Left renal pelvis (tissue), 4 donors: ENCODE measurements at places on chromosomes 11 and 22.

GRCh38 chr11:128708660-128709059 lies 14.8 kb downstream of the FLI1 start:
- DNase-seq: no peak

DNA sequence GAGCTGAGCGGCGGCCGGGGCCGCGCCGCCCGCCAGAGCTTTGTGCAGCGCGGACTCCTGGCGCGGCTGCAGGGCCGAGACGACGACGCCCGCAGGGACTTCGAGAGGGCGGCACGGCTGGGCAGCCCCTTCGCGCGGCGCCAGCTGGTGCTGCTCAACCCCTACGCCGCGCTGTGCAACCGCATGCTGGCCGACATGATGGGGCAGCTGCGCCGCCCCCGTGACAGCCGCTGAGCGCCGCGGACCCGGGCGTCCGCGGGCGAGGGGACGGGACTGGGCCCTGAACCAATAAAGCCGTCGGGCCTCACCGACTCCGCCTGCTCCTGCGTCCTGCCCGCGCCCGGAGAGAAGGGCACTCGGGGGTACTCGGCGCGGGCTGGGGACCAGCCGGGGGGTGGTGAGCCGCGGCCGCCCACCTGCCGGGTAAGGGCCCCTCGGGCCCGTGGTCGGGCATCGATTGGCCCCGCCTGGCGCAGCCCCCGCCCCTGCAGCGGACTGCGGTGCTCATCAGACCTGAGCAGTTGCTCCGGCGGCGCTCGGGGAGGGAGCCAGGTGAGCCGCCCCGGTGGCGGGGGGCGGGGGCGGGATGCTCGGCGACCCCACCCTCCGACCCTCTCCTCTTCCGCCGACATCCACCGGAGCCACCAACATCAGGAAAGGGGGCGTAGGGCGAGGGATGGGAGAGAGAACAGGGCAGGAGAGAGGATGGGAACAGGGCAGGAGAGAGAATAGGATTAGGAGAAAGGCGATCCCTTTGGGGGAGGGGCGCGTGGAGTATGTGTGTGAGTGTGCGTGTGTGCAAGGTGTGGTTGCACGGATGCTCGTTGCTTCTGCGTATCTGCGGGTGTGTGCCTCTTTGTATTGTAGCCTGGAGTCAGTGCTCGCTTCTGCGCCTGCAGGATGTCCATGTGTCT lies at the start of gene TMEM25:
Gene TMEM25 (plus strand): TSS at position 510 of the 914 bp plus-strand sequence. CDS start 610 bp downstream, outside the sequence.
- peak; percentile 60 for DNase-seq

GRCh38 chr11:15591112-15591537 lies 476.4 kb downstream of the INSC start:
- no peak for DNase-seq

DNA sequence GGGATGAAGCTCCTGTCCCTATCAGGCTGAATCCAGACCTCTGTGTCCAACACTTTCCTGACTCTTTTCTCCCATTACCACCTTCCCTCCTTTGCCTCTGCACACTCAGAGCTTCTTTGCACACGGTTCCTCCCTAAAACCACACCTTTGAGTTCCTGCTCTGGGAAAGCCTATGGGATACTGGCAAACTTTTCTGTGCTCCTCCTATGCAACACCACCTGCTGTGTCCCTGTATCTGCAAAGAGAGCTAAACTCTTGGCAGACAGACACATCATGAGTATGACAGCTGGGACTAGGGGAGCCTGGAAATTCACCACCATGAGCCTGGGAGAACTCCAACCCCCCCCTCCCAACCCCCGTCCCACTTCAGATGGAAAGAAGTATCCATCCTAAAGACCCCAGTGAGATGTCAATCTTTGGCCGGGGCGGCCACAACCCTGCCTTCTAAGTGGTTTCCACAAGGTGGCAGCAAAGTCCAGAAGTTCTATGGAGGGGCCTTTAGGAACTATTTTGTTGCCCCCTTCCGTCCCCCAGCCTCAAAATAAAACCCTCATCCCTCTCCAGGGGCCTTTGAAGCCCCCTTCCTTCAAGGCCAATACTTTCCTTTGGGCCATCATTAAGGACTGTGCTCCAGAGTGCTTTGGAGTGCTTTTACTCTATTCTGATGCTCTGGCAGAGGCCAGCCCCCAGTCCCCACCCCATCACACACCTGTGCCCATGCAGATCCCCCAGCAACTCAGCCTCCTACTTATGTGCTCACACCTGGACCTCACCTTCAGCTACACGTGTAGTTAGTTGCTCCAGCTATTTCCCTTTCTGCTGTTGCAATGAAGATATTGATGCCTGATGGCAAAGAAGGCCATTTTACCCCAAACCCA lies 19.4 kb downstream of the HTR3A start:
- no peak for DNase-seq

DNA sequence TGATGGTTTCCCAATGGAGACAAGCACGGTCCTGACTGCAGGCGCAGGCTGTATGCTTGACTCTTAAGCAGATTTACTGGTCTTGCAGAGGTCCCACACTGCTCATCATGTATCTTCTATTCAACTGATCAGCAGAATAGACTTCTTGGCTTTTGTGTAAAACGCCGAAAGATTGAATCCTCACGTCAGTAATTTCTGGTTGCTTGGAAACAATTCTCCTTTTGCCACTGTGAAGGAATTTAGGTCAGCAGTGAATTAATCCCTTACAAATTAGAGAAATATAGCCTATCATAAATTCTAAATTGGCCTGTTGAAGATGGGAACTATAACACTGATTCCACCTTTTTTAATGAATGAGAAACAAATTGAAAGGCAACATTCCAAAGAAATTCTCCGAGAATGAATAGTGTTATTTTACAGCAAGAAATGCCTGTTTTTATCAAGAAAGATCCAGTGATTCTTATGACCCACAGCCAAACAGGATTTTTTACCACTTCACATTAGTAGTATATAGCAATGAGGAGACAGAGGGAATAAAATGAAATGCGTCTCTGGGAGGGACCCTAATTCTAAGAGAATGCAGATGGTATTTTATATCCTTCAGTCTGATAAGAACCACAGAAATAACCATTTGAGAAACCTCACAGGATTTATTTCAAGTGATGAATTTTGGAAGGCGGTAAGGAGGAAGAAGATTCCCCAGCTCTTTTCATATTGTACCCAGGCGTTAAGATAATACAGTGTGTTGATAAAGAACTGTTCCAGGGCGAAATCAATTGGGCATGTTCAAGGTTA lies 362.5 kb downstream of the RAB38 start:
- no peak for DNase-seq

- no peak for DNase-seq
Observed at GRCh38 chr11:75571625-75572024, 9.6 kb downstream of the SERPINH1 start.

DNA sequence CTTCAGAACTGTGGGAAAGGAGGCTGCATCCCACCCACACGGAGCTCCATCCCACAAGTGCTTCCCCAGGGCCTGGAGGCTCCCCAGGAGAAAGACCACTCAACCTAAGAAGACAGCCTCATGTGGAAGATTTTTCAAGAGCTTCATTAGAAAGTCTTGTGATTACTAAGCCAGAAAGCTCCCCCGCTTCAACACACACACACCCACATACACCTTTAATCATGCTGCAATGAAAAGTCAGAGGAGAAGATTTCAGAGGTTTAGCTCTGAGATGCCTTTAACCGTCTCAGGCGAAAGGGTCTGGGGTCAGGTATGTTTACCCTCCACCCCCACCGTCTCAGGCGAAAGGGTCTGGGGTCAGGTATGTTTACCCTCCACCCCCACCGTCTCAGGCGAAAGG lies 634.5 kb upstream of the B3GAT1 start:
- no peak for DNase-seq

GRCh38 chr11:19080579-19080993 lies 20.1 kb upstream of the MRGPRX2 start:
- no peak for DNase-seq

GRCh38 chr11:45887587-45887986 lies 2.1 kb downstream of the MAPK8IP1 start:
- DNase-seq: no peak

- DNase-seq: no peak
Observed at GRCh38 chr11:15453211-15453765, 338.6 kb downstream of the INSC start.

DNA sequence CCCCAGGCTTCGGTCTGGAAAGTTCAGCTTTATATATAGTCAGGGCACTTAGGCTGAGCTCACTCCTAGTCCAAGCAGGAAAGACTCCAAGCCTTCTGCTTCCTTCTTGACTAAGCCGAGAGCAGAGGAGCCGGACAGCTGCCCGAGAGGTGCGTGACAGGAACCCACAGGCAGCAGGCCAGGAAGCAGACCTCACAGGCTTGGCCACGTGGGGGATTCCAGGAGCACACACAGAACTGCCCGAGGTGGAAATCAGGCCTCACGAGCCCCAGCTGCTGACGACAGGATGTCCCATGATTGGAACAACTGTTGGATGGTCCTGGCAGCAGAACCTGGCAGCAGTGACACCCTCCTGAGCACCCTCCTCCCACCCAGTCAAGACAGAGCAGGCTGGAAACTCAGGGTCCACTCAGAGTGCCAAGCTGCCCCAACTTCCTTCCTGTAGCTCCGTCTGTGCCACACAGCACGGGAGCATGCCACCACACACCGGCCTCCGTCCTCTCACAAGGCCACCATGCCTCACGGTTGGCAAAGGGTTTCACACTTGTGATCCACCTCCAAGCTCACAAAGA lies 5.4 kb downstream of the PLA2G6 start:
- no peak for DNase-seq

GRCh38 chr11:122665861-122666260 lies 10.3 kb downstream of the UBASH3B start:
- DNase-seq: no peak

- no peak for DNase-seq
Observed at GRCh38 chr11:43278193-43278956, 33.4 kb upstream of the API5 start.

DNA sequence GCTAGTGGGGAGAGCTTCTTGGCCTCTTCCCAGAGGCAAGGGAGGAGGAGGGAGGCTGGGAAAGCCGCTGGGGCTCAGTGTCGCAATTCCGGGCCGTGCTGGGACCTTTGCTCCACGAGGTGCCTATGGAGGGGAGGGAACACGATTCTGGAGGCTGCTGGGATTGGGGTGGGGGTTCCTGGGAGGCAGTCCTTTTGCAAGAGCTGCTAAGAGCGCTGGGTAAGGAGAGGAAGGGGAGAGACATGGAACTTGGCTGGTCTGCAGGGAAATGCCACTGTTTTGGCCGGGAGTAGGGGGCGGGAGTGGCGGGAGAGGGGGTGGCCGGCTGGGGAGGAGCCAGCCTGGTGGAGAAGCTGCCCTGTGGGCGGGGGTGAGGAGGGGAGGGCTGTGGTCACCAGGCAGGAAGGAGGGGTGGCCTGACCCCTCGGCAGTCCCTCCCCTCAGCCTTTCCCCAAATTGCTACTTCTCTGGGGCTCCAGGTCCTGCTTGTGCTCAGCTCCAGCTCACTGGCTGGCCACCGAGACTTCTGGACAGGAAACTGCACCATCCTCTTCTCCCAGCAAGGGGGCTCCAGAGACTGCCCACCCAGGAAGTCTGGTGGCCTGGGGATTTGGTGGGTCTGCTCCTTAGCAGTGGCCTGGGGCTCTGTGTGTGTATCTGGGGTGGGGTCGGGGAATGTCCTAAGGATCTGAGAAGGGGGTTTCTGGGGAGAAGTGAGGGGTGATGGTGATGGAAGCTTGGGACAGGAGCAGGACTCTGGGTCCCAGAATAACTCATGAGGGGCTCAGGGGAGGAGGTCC lies at the start of gene NR1H3:
Gene NR1H3 (plus strand): TSS at position 480 of the 800 bp plus-strand sequence. CDS start 1,221 bp downstream, outside the sequence.
- DNase-seq: peak; percentile 49

DNA sequence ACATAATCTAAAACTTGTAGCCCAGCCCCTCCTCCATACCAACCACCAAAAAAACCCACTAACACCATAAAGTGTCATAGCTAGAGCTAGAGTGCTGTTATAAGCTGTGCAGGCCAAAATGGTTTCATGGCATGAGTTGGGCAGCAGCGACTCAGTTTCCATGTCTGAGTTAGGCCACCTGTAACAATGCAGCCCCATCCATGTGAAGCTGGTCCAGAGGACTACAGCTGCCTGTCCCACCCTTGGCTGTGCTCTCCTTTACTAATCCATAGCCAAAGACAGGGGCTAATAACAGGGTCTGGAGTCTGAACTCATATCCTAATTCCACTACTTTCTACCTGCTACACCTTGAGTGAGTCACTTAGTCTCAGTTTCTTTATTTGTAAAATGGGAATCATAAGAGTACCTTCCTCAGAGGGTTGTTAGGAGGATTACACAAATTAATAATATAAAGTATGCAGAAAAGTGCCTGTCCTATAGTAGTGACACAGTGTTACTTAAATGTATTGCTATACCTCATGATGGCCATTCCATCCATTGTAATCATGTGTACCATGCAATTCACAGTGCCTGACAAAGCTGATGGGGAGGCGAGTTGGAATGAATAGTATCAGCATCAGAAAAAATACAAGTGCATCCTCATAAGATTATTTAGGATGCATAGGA lies 20.6 kb downstream of the KCNQ1OT1 start:
- DNase-seq: no peak
